ENCODE measurements at places on chromosomes 1 and 21.

DNA sequence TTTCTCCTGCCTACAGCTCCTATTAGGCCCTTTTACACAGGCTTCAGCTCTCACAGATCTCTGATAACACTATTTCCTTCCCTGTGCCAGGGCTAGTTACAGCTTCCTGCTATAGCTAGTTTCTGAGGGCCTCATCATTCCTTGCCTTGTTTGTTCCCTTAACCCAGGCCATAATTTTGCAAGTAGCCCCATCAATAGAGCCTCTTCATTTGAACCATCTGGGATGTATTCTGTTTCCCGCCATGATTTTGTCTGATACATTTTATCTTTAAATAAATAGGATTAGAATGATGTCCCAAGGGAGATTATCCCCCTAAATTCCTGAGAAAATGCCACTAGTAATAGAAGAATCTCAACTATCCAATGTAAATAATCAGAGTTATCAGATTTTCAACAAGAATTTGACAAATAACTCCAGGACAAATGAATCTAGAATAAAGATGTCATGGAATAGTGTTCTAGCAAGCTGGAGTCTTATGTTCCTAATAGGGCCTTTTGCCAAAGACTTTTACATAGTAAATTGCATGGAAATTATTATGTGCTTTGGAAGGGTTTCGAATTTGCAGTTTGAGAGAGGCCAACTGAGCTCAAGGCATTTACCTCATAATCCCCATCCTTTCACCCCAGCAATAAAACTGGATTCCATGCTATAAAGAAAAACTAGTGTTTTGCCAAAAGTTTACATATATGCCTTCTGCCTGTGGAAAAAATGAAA is 16.1 kb downstream of the IFT25 start:
- no peak for DNase-seq

- DNase-seq = no peak
These were observed 984.6 kb downstream of the ADGRL2 start for GRCh38 chr1:82785268-82785790.

GRCh38 chr1:223008808-223009207 is 134.2 kb downstream of the TLR5 start:
- DNase-seq = no peak

- no peak for DNase-seq
These were observed 795 bp downstream of the SYT2 start for GRCh38 chr1:202709276-202710041.

GRCh38 chr1:107529511-107530149 is 388.8 kb downstream of the NTNG1 start:
- DNase-seq = peak; percentile 30

- DNase-seq = no peak
These were observed 879 bp upstream of the WLS start for GRCh38 chr1:68233202-68233601.

GRCh38 chr1:21508580-21509350 is 458 bp upstream of the ALPL start:
- DNase-seq = peak; percentile 79

DNA sequence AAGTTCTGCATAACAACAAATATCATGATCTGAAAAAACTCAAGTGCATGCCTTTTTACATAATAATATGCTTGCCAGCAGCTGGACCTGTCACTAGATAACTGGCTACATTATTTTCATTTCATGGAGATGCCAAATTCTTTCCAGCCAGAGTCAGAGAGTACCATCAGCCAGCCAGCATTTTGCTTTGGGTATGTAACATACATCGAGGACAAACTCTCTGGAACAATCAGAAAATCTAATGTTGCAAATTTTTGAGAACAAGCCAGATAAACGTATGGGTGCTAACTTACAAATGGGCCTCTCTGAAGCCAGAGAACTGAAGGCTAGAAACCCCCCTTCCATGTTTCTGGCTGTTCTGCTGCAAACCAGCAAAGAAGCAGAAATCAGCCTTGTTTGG is 76.3 kb upstream of the BACE2 start:
- no peak for DNase-seq

GRCh38 chr1:158121604-158122254 is 59.0 kb upstream of the CD1D start:
- DNase-seq = no peak

GRCh38 chr1:160431006-160431405 is 30.6 kb downstream of the VANGL2 start:
- DNase-seq = no peak

GRCh38 chr1:54814571-54814970 is 13.4 kb upstream of the TTC22 start:
- DNase-seq = no peak

GRCh38 chr1:227891223-227891954 is 56.3 kb downstream of the WNT9A start:
- no peak for DNase-seq

GRCh38 chr1:111976842-111977241 is 12.6 kb downstream of the KCND3 start:
- no peak for DNase-seq

DNA sequence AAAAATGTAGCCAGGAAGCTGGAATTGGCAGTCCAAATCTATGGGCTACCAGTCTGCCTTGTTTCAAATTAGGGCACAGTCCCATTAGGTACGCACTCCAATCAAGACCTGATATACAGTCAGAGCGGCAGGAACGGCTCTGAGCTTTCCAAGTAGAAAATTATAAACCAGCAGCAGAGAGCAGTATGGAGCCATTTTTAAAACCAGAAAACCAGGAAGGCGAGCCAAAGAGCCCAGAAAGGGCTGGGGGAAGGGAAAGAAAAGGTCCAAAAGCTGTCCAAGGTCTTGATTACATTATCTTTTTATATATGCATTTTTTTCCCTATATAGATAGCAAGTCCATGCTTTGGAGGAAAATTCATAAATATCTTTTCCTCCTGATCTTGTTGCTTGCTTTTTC is 719.0 kb downstream of the RWDD3 start:
- no peak for DNase-seq

- no peak for DNase-seq
These were observed 41.0 kb upstream of the PTPRC start for GRCh38 chr1:198597690-198598430.

- no peak for DNase-seq
These were observed 21.3 kb downstream of the SOAT1 start for GRCh38 chr1:179314928-179315327.

DNA sequence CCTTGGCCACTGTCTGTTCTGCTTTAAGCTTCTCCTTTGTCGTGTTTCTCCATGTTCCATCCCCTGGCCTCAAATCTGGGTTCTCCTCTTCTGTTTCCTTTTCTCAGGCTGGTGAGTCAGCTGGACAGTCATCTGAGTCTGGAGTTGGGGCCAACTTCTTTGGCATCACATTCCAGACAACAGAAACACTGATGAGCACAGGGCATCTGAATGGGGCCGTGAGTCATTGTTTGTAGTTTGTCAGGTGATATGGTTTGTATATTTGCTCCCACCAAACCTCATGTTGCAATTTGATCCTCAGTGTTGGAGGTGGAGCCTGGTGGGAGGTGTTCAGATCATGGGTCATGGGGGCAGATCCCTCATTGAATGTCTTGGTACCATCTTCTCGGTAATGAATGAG is 14.3 kb upstream of the OLIG2 start:
- DNase-seq = no peak

DNA sequence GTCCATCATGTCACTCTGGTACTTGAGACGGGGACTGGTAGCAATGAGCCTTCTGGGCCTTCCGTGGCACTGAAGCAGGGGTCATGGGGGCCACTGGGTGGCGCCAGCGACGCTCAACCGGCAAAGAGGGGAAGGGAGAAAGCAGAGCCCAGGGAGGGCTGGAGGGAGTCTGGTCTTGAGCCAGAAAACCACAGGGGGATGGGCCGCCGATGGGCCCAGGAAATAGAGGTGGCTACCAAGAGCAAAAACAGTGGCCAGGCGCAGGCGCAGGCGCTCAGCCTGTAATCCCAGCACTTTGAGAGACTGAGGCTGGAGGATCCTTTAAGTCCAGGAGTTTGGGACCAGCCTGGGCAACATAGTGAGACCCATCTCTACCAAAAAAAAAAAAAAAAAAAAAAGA is 21.8 kb downstream of the EXOC8 start:
- peak; percentile 44 for DNase-seq

DNA sequence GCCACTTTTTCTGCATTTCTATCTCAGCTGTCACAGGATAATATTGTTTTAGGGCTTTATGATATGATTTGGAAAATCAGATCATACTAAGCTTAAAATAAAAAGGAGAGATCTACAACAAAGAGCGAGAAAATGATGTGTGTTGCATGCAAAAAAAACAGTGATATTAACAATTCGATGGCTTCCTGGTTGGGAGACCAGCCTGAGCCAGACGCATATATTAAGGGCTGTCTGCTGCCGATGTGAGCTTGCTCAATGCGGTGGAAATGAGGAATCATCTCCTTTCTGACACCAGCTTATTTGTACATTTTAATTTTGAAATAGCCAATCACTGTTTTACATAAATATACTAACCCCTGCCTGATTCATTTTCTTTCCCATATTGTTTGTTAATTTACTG is 862.6 kb downstream of the USP25 start:
- no peak for DNase-seq

DNA sequence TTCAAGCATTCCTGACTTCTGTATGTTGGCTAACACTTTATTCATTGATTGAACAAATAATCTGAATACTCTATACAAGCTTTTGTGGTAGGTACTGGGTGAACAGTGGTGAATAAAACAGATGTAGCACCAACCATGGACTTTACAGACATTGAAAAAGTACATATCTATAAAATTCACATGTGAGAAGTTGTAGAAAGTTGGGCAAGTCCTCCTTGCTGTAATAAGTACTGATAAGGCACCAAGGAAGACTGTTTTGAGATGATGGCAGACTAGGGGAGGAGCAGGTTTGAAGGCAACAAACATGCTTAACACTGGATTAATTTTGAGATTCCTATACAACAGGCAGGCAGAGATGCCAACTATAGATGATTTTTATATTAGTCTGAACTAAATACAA is 42.4 kb downstream of the RNF2 start:
- DNase-seq = no peak

DNA sequence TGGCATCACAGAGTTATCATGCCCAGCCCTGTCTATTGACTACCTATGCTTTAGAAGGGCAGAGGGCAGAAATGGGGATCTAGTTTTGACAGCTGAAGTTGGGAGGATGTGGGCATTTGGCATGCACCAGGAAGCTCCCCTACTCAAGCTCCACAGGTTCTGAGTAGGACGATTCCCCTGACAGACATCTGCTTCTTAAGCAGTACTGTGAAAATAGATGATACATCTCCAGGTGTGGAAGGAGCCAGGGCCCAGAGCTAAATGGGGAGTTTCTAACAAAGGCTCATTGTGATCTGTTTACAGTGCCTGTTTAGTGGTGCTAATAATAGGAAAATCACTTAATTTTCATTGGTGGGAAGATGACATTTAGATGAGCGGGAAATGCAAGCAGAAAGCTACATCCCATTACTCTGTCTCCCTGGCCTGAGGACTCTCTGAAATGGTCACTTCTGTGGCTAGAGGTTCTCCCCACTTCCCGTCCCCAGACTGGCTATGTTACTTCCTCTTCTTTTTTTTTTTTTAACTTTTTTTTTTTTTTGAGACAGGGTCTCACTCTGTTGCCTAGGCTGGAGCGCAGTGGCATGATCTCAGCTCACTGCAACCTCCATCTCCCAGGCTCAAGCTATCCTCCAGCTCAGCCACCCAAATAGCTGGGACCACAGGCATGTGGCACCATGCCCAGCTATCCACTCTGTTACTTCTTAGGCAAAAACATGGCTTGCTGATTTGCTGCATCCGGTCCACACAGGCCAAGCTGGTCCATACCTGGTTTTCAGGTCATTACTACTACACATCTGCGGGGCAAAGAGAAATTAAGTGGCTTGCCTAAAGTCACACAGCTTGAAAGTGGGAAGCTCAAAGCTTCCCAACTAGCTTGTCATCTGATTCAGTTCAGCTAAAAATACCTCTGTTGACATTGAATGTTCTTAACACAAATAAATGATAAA is 23.2 kb upstream of the CNIH3 start:
- DNase-seq = no peak

DNA sequence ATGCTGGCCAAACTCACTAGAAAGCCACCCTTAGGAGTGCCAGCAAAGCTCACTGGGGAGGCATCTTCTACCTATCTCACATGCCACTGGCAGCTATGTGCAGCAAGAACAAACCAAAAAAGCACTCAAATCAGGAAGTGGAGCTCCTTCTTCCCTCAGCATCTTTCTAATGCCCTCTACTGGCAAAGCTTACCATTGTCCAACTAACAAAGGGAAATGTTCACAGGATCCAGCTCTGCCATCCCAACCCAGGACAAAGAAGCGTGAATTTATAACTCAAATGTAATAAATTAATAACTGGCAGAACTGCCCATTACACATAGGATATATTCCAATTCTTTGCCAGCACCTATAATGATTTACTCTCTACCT is 38.9 kb downstream of the LEPR start:
- peak; percentile 10 for DNase-seq

DNA sequence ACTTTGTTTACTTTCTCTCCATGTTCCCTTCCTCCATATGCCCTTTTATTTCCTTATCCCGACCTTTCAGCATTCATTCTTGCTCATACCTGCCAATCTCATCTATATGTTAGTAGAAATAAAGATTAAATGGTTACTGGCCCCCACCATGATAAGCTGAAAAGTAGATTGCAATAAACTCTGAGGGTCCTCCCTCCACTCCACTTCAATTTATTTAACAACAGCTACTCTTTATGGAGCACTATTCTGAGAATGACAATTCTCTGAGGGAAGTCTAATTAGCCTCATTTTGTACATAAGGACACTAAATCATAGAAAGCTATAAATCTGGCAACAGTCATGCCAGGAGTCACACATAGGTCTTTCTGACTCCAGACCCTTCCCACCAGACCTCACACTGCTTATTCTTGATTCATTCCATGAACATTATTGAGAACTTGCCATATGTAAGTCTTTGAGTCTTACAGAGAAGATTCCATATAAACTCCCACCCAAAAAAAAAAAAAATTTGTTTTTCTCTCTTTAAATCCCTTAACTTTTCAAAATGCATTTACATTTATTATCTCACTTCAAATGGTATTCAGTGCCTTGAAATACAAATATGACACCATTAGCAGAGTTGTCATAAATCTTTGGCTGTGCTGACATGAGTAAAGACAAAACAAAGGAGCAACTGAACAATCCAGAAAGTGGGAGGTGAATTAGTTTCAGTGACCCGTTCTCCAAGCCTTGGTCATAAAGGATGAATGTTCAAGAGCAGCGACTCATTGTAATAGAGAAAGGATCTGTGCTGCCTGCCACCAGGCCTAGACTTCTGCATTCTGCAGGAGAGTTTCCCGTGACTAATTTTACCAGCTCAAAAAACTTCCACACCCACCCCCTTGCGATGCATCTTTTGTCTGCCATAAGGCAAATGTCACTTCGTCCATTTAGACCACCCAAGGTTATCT is 28.5 kb downstream of the PALMD start:
- DNase-seq = no peak

GRCh38 chr1:204568576-204569315 is 52.5 kb downstream of the MDM4 start:
- no peak for DNase-seq
